PC-3 (cell line): ENCODE measurements at places on chromosomes 13 and 19.
A peak's percentile ranks its signal among the peaks of the same experiment; 100 is the strongest.

GRCh38 chr19:46442808-46443450 is 14.2 kb upstream of the PNMA8C start:
- DNase-seq = peak; percentile 85

DNA sequence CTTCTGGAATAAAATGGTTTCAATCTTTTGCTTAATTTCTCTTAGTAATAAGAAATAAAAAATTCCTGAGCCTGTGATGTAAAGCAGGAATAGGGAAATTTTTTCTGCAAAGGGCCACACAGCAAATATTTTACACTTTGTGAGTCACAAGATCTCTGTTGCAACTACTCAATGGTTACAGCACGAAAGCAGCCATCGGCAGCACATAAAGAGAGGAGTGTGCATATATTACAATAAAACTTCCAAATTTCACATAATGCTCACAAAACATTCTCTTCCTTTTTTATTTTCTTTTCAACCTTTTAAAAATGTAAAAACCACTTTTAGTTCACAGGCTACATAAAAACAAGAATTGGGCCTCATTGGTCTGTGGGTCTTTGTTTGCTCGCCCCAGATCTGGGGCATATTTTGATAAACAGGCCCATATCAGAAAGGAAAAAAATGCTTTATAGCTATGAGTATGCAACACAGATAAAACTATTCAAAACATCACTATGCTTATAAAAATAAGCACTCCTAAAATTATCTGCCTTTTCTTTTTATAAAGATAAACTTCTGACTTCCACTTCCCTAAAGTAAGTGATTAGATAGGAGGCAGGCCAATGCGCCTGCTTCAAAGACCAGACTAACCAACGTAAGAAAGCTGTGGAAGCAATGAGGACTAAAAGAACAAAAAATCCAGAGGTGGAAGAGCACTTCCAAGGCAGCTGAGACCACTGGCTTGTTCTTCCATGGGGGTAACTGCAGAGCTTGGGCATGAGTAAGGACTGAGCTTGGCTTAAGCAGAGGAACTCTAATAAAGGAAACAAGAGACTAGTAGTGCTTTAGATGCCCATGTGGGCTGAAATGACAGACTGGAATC is 26.5 kb downstream of the MYCBP2 start:
- DNase-seq = peak; percentile 23

DNA sequence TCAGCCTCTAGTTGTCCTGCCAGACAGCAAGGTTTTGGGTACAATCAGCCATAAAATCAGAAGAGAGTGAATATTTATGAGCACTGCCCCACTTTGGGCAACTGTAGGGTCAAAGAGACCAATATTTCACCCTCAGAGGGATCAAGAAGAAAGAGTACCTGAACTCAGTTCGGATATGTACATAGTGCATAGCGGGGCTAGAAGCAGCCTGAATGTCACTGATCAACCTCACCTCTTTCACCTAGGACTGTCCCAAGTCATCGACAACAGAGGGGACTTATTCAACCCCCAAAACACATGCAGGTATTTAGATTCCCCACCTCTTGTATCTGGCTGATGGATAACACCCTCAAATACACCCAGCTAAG is 446.9 kb downstream of the COG6 start:
- no peak for DNase-seq

GRCh38 chr19:5243878-5244277 is 96.7 kb downstream of the PTPRS start:
- DNase-seq = no peak

DNA sequence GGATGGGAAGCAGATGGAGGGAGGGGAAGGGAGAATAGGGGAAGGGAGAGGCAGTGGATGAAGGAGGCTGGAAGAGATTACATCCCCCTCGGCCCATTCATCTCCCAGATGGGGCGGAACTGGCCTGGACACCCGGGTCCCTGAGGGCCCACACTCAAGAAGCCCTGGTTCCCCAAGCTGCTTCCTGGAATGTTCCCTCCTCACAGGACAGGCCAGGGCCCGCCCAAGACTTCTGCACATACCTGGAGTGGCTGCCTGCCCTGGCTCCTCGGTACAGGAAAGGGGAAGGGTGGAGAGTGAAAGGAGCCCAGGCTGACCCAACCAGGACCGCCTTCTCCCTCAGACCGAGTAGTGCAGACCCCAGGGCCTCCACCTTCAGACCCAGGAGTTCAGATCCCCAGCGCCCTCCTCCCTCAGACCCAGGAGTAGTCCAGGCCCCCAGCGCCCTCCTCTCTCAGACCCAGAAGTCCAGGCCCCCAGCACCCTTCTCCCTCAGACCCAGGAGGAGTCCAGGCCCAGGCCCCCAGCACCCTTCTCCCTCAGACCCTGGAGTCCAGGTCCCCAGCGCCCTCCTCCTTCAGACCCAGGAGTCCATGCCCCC is 489 bp downstream of the NTF4 start:
- DNase-seq = no peak

DNA sequence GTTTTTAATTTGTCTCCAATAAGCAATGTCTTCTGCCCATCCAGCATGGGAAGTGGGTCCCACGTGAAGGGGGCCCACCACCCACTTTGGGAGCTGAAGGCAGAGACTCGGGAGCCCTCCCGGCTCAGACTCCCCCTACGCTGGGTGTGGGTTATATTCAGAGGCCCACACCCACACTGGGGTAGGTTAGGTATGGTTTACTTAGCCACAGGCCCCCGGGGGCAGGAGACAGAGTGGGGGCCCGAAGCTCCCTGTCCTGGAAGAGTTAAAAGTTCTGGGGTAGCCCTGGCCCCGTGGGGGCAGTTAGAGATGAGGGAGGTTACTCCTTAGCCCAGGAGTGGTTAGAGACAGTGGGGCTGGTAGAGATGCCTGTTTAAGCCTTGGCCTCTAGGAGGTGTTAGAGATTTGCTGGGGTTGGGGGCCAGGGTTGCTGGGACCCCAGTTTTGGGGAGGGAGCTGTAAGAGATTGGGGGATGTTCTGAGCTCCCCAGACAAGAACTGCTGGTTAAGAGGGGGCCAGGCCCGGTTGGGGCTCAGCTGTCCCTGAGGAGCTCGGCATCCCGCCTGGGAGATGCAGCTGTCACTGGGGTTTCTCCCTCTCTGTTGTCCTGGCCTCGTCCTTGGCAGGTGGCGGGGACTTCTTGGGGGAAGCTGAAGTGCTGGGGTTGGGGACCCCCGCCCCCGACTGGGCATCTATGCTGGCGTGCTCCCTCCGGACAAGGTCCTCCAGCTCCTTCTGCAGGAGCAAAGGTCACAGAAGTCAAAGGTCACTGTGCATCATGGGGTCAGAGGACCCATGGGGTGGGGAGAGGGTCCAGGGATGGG is 712 bp upstream of the RINL start:
- DNase-seq = no peak

GRCh38 chr13:80151016-80151415 is 189.9 kb downstream of the SPRY2 start:
- DNase-seq = no peak

- no peak for DNase-seq
Measured at GRCh38 chr19:4099041-4099764, 24.7 kb downstream of the MAP2K2 start.

DNA sequence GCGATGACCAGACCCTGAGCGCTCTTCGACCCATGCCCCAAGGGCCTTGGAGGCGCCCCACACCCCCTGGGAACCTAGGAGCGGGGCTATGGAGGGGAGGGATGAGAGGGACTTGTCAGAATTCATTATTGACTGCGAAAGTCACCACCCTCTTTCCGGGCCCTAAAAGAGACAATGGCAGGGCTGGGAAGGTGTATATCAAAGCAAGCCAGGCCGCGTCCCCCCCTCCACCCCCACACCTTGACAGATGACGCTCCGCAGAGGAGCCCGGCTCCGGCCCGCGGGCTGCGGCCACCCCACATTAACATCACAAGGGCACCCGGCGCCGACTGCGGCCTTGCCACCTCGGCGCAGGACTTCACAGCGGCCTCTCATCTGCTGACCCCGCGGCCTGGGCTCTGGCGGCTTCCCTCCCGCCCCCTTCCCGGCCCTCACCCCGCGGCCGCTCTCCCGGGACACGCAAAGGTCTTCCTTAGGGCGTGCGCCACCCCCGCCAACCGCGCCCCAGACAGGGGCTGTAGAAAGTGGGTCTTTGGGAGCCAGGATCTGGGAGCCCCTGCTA is 2.4 kb downstream of the CDX2 start:
- no peak for DNase-seq
